ENCODE measurements at places on chromosomes 2 and 18. TPM values are rescaled to one million over a fixed set of nuclear protein-coding genes. Genes with fewer than 3 reads are reported as not detected.
A peak's percentile ranks its signal among the peaks of the same experiment; 100 is the strongest.

- H3K4me3 ChIP-seq: no peak overlapping the region
- H3K4me1 ChIP-seq: no peaks in the 10 kb centered on the region
- H3K27ac ChIP-seq: no peak overlapping the region
- H3K36me3 ChIP-seq: no peaks in the 10 kb centered on the region
- H3K27me3 ChIP-seq: no peaks in the 10 kb centered on the region
Measured at GRCh38 chr2:26838121-26838906, 9.6 kb upstream of the DPYSL5 start.

The HMSD gene
- total RNA-seq: not detected

DNA sequence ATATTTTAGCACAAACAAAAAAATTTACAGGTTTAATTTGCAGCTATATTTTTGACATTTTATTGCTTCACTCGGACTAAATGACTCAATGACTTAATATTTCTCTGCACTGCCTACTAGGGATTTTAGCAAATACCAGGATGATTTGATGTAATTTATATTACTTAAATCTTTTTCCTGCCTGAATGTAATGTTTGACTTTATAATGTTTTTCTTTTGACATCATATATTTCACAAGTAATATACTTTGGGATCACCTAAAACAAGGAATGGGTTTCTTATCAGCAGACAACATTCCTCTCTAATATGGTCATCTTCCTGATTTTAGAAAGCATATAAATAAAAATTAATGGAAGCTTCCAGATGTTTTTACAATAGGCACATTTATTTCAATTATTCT is 253.2 kb upstream of the EPC2 start:
- H3K36me3 ChIP-seq: no peaks in the 10 kb centered on the region
- no peak for DNase-seq
- H3K4me1 ChIP-seq: no peaks in the 10 kb centered on the region
- H3K27me3 ChIP-seq: no peaks in the 10 kb centered on the region
- no peak overlapping the region for H3K4me3 ChIP-seq
- no peak overlapping the region for H3K27ac ChIP-seq

The PRSS56 gene
- not detected for total RNA-seq

The CPO gene
- not detected for total RNA-seq

The GALNT13 gene
- not detected for total RNA-seq

- H3K27me3 ChIP-seq: no peaks in the 10 kb centered on the region
- H3K4me1 ChIP-seq: no peaks in the 10 kb centered on the region
- no peaks in the 10 kb centered on the region for H3K36me3 ChIP-seq
- H3K27ac ChIP-seq: no peak overlapping the region
- no peak for DNase-seq
Measured at GRCh38 chr2:15736396-15737180, 144.9 kb downstream of the DDX1 start.

The UGT1A3 gene
- 23.4 TPM for total RNA-seq

DNA sequence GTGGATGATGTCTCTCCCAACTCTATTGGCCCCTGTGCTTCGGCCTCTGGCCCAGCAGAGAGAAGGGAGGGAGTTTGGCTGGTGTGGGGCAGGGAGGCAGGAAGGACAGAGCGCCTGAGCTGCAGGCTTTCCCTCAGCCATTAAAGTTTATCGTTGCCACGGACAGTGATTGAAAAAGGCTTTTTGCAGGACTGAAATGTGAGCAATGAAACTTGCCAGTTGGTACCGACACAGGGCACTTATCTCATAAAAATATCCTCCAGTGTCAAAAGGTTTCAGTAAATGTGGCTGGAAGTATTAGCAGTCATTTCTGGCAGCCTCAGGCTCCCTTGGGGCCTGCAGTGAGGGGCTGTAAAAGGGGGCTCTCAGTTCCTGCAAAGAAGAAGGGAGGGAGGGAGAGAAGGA is 169.2 kb downstream of the GLI2 start:
- DNase-seq: no peak
- no peaks in the 10 kb centered on the region for H3K36me3 ChIP-seq
- no peaks in the 10 kb centered on the region for H3K27me3 ChIP-seq
- H3K4me1 ChIP-seq: no peaks in the 10 kb centered on the region
- H3K27ac ChIP-seq: no peak overlapping the region
- H3K4me3 ChIP-seq: no peak overlapping the region

DNA sequence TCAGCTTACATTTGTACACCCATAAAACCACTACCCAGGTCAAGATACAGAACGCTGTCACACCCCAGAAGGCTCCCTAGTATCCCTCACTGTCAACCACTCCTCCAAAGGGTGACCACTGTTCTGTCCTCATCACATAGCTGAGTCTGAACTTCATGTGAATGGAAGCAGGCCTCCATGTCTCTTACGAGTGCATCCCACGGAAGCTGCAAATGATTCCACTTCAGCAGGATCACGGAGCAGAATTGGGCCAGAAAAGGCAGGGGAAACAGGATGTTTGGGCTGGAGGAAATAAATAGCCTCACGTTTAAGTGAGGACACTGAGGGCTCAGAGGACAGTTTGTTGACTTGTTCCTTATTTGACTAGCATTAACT is 38.4 kb downstream of the LBH start:
- no peaks in the 10 kb centered on the region for H3K4me1 ChIP-seq
- H3K4me3 ChIP-seq: no peak overlapping the region
- no peaks in the 10 kb centered on the region for H3K36me3 ChIP-seq
- no peak overlapping the region for H3K27ac ChIP-seq

- no peaks in the 10 kb centered on the region for H3K27me3 ChIP-seq
- DNase-seq: no peak
- no peaks in the 10 kb centered on the region for H3K4me1 ChIP-seq
Measured at GRCh38 chr2:126307740-126308139, 348.2 kb upstream of the GYPC start.

- no peak overlapping the region for H3K4me3 ChIP-seq
- DNase-seq: no peak
- no peak overlapping the region for H3K27ac ChIP-seq
- H3K36me3 ChIP-seq: no peaks in the 10 kb centered on the region
- no peaks in the 10 kb centered on the region for H3K4me1 ChIP-seq
Measured at GRCh38 chr2:36277881-36278523, 77.6 kb upstream of the CRIM1 start.

- H3K36me3 ChIP-seq: no peaks in the 10 kb centered on the region
- DNase-seq: no peak
- H3K4me1 ChIP-seq: no peaks in the 10 kb centered on the region
- H3K4me3 ChIP-seq: no peak overlapping the region
- H3K27me3 ChIP-seq: no peaks in the 10 kb centered on the region
Measured at GRCh38 chr18:35158728-35159450, 81.9 kb upstream of the ZNF397 start.

The RUFY4 gene
- total RNA-seq: not detected

- no peak overlapping the region for H3K4me3 ChIP-seq
- H3K4me1 ChIP-seq: no peaks in the 10 kb centered on the region
- DNase-seq: no peak
- H3K27ac ChIP-seq: no peak overlapping the region
Measured at GRCh38 chr2:157782057-157782845, 93.9 kb downstream of the ACVR1 start.

- no peaks in the 10 kb centered on the region for H3K36me3 ChIP-seq
- no peaks in the 10 kb centered on the region for H3K27me3 ChIP-seq
- no peak overlapping the region for H3K27ac ChIP-seq
- H3K4me1 ChIP-seq: no peaks in the 10 kb centered on the region
- no peak overlapping the region for H3K4me3 ChIP-seq
Measured at GRCh38 chr2:163558251-163559021, 177.4 kb downstream of the FIGN start.

DNA sequence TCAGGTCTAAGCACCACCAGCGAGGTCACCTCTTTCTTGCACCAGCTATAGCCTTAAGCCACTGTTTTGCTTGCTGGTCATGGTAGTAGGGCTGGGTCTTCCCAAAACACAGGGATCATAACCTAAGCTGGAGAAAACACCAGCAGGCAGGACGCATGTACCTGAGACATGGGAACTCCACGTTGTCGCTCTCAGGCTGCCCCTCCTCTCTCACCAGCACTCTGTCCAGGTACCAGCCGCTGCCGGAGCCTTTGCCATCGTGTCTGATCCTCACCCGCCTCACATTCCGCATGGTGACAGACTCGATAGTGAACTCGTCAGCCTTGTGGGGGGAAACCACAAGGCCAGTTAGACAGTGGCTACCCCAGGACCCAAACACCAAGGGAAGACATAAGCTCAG is 79.5 kb downstream of the LOXHD1 start:
- no peak overlapping the region for H3K27ac ChIP-seq
- no peaks in the 10 kb centered on the region for H3K4me1 ChIP-seq
- DNase-seq: no peak

DNA sequence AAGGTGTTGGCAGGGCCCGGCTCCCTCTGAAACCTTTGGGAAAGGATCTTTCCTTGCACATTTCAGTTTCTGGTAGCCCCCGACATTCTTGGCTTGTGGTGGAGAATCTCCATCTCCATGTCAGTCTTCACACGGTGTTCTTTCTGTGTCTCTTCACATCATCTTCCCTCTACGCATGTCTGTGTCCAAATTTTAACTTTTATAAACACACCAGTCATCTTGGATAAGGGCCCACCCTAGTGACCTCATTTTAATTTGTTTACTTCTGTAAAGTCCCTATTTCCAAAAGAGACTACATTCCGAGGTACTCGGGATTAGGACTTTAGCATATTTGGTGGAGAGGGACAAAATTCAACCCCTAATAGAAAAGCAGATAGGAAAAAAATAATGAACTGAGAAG is 138.4 kb downstream of the GALNT3 start:
- no peaks in the 10 kb centered on the region for H3K27me3 ChIP-seq
- H3K36me3 ChIP-seq: no peaks in the 10 kb centered on the region
- no peak overlapping the region for H3K27ac ChIP-seq
- H3K4me3 ChIP-seq: no peak overlapping the region
- DNase-seq: no peak
- H3K4me1 ChIP-seq: no peaks in the 10 kb centered on the region

The EHBP1 gene
- 54.8 TPM for total RNA-seq

The HDLBP gene
- 493 TPM for total RNA-seq

- H3K27ac ChIP-seq: no peak overlapping the region
- H3K36me3 ChIP-seq: no peaks in the 10 kb centered on the region
- H3K27me3 ChIP-seq: no peaks in the 10 kb centered on the region
- no peaks in the 10 kb centered on the region for H3K4me1 ChIP-seq
- DNase-seq: no peak
Measured at GRCh38 chr18:55088000-55088401, 128.7 kb upstream of the CCDC68 start.

The ARHGAP28 gene
- total RNA-seq: 0.58 TPM

The NT5DC4 gene
- not detected for total RNA-seq

DNA sequence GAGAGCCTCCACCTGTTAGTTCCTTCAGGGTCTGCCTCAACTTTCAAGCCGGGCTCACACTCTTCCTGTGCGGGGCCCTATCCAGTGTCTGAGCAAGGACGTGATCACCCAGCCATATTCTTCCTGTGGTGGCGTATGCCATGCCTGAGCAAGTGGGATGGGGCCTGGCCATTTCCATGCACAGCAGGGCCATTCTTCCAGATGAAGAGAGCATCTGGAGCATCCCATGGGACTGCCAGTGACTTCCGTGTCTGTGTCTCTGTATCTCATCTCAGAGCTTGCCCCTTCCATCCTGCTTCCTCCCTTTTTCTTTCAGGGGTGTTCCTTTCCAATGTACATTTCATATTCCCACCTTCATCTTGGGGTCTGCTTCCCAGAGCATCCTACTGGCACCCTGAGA is 20.2 kb downstream of the SCG2 start:
- no peaks in the 10 kb centered on the region for H3K4me1 ChIP-seq
- no peaks in the 10 kb centered on the region for H3K27me3 ChIP-seq

- DNase-seq: no peak
- H3K4me3 ChIP-seq: no peak overlapping the region
- no peak overlapping the region for H3K27ac ChIP-seq
- H3K4me1 ChIP-seq: no peaks in the 10 kb centered on the region
Measured at GRCh38 chr2:184646177-184646576, 47.8 kb downstream of the ZNF804A start.

DNA sequence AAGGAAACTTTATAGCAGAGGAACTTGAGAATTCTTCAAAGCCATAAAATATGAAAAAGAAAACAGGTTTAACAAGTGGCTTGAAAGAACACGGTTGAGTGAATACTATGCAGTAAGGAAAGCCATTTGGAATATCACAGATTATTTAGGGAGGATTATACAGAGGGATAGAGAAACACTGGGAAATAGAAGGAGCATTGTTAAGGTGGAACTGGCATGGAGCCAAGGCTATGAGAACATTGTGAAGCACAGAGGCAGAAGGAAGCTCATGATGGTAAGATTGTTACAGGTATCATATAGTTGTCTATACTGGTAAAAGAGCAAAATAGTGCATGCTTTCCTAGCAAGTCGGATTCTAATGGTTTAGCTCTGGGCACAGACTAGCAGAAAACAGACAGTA is 87.1 kb downstream of the SS18 start:
- H3K4me1 ChIP-seq: no peaks in the 10 kb centered on the region
- no peaks in the 10 kb centered on the region for H3K36me3 ChIP-seq
- H3K4me3 ChIP-seq: no peak overlapping the region

- DNase-seq: peak; percentile 25
- H3K36me3 ChIP-seq: no peaks in the 10 kb centered on the region
- H3K27ac ChIP-seq: no peak overlapping the region
- no peak overlapping the region for H3K4me3 ChIP-seq
- H3K4me1 ChIP-seq: no peaks in the 10 kb centered on the region
- no peaks in the 10 kb centered on the region for H3K27me3 ChIP-seq
Measured at GRCh38 chr18:39841482-39842365, 2113.3 kb upstream of the PIK3C3 start.

The UGT1A10 gene
- not detected for total RNA-seq

The SRD5A2 gene
- 7.5 TPM for total RNA-seq

- no peak for DNase-seq
- H3K4me1 ChIP-seq: no peaks in the 10 kb centered on the region
- no peak overlapping the region for H3K4me3 ChIP-seq
Measured at GRCh38 chr2:82667491-82667890, 1791.6 kb downstream of the SUCLG1 start.

DNA sequence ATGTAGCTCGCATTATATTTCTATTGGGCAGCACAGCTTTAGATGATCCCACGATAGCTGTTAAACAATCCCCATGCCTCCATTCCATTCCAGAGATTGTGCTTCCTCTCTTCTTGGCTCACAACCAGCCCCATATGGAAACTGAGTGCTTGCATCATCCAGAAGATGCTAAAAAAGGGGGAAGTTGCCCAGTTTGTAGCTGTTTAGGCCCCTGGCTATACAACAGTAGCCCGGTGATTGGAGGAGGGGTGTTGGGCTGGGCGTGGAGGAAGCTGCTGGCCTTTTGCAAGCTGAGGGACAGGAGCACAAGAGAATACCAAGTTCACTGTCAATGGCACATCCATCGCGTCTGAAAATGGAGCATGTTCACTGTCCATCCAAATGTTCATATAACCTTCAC is 360.2 kb downstream of the ALK start:
- H3K27ac ChIP-seq: no peak overlapping the region
- H3K4me1 ChIP-seq: no peaks in the 10 kb centered on the region
- no peak overlapping the region for H3K4me3 ChIP-seq
- no peak for DNase-seq

The TUBA4B gene
- total RNA-seq: 0.43 TPM

GRCh38 chr2:15511686-15512085 is 49.4 kb downstream of the NBAS start:
- H3K27me3 ChIP-seq: no peaks in the 10 kb centered on the region
- DNase-seq: no peak
- H3K4me3 ChIP-seq: no peak overlapping the region
- H3K36me3 ChIP-seq: peaks cover 13% of the 10 kb centered on the region

The CMPK2 gene
- 3.0 TPM for total RNA-seq

The CNTNAP5 gene
- not detected for total RNA-seq

- H3K27me3 ChIP-seq: no peaks in the 10 kb centered on the region
- no peaks in the 10 kb centered on the region for H3K36me3 ChIP-seq
- no peaks in the 10 kb centered on the region for H3K4me1 ChIP-seq
- H3K4me3 ChIP-seq: no peak overlapping the region
Measured at GRCh38 chr2:71832844-71833243, 314.8 kb downstream of the CYP26B1 start.

GRCh38 chr18:33540392-33540791 is 37.6 kb upstream of the ASXL3 start:
- H3K4me3 ChIP-seq: no peak overlapping the region
- H3K27me3 ChIP-seq: no peaks in the 10 kb centered on the region
- no peak for DNase-seq
- no peaks in the 10 kb centered on the region for H3K4me1 ChIP-seq
- no peak overlapping the region for H3K27ac ChIP-seq
- no peaks in the 10 kb centered on the region for H3K36me3 ChIP-seq

The XDH gene
- total RNA-seq: 62.0 TPM
